ENCODE measurements at places on chromosomes 12 and 14. TPM values are rescaled to one million over a fixed set of nuclear protein-coding genes. Genes with fewer than 3 reads are reported as not detected.

DNA sequence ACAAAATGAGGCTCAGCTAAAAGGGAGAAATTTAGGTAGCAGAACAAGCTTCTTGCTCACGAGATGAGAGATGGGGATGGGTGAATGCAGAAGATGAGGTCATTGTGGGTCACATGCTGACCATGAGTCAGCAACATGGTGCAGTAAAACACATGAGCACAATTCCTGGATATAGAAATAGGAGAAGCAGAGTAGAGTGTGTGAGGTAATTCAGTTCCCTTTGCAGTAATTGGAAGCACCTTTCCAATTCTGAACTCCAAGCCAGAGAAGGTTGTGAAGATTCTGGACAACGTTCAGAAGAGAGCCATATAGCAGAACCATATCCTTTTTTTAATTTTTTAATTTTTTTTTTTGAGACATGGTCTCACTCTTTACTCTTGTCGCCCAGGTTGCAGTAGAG, 62.0 kb upstream of the LMNTD1 start:
- no peaks in the 10 kb centered on the region for H3K36me3 ChIP-seq
- H3K4me1 ChIP-seq = no peaks in the 10 kb centered on the region
- no peak for DNase-seq

GRCh38 chr14:42437809-42438208, 831.1 kb downstream of the LRFN5 start:
- no peaks in the 10 kb centered on the region for H3K4me1 ChIP-seq
- H3K4me3 ChIP-seq = no peak overlapping the region
- no peaks in the 10 kb centered on the region for H3K36me3 ChIP-seq
- DNase-seq = no peak
- H3K27ac ChIP-seq = peak overlapping the region; percentile 30

GRCh38 chr12:49161092-49161795, 27.6 kb downstream of the TUBA1A start:
- H3K27ac ChIP-seq = peak overlapping the region; percentile 91
- no peaks in the 10 kb centered on the region for H3K27me3 ChIP-seq
- H3K4me3 ChIP-seq = peak overlapping the region; percentile 88
- H3K4me1 ChIP-seq = peaks cover 48% of the 10 kb centered on the region
- DNase-seq = no peak

ZBTB42 gene
- polyA plus RNA-seq = 1.00 TPM

PCED1B gene
- polyA plus RNA-seq = 8.2 TPM

MYH7 gene
- not detected for polyA plus RNA-seq

TEX22 gene
- polyA plus RNA-seq = 0.65 TPM
